ENCODE measurements at places on chromosomes 12 and 14.
A peak's percentile ranks its signal among the peaks of the same experiment; 100 is the strongest.

DNA sequence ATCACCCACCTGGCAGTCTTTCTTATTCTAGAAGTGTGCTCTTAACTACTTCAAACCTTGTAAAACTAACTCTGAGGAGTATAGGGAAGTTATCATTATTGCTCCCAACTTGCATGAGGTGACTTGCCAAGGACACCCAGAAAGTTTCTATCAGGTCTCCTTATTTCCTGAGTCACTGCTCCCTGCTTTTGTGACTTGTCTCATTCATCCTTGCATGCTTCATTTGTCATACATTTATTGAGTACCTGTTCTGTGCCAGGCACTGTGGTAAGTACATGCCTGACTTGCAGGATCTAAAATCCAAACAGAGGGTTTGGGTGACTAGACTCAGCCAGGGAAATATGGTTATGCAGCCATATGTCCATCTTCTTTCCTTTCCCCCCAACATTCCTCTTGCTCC lies 25.5 kb downstream of the CFAP251 start:
- DNase-seq: no peak

DNA sequence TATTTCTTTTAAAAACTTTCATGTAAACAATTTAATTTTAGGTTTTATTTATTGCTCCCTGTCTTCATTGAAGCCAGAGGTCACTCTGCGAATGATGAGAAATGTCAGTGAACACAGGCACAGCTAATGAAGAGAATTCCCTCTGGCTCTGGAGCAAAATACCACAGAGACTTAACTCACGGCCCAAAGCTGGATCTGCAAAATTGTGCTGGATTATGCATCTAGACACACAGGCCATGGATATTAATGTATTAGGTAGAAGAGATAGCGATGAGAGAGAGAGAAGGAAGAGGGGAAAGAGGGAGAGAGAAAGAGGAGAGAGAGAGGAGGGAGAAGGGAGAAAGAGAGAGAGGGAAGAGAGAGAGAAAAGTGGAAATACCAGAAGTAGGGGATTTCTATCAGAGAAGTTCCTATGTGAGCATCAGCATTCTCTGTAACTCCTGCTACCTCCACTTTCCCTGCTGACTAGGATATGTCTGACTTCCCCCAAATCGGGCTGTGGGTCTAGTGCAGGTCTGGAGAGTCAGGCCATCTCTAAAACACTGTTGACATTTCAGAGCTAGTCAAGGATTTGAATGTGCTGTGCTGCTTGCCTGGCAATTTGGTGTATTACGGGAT lies 3.7 kb downstream of the ARHGDIB start:
- no peak for DNase-seq

- peak; percentile 54 for DNase-seq
Observed at GRCh38 chr14:61860294-61860918, 98.2 kb downstream of the SNAPC1 start.

DNA sequence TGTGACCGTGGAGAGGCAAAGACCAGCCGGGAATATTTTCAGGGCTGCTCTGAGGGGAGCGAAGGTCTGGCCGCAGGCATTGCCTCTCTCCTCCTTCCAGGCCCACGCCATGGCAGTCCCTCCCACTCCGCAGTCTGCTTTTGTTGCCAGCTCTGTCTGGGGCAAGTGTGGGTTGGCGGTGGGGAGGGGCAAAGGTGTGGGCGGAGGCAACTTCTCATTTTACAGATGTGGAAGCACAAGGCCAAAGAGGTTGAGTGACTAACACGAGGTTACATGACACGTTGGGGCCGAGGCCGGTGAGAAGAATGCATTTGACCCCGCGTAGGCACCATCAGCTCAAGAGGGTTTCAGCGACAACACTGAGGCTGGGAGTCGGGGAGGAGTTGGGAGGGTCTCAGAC lies 6.1 kb upstream of the FAIM2 start:
- DNase-seq: no peak

GRCh38 chr14:104865631-104866441 lies 768 bp downstream of the CEP170B start:
- DNase-seq: peak; percentile 20

- DNase-seq: no peak
Observed at GRCh38 chr12:468671-469389, 9.1 kb downstream of the B4GALNT3 start.

- DNase-seq: no peak
Observed at GRCh38 chr12:50120953-50121352, 8.9 kb downstream of the COX14 start.

DNA sequence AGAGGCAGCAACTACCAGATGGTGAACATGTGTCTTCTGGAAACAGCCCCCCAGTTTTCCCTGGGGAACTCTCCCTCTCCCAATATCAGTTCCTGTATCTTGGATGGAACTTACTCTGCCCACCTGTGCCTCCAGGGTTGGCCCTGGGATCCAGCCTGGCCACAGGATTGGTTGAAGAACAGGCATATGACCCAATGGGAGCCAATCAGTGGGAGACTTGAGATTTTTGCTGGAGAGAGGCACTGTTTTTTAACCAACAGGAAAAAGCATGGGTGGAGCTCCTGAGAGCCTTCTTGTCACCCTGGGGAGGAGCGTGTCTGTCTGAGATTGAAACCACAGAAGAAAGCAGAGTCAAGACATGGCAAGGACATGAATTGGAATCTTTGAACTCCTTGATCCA lies 33.6 kb upstream of the COX6A1 start:
- DNase-seq: no peak

- peak; percentile 15 for DNase-seq
Observed at GRCh38 chr12:75722714-75723200, 211.3 kb upstream of the KRR1 start.

DNA sequence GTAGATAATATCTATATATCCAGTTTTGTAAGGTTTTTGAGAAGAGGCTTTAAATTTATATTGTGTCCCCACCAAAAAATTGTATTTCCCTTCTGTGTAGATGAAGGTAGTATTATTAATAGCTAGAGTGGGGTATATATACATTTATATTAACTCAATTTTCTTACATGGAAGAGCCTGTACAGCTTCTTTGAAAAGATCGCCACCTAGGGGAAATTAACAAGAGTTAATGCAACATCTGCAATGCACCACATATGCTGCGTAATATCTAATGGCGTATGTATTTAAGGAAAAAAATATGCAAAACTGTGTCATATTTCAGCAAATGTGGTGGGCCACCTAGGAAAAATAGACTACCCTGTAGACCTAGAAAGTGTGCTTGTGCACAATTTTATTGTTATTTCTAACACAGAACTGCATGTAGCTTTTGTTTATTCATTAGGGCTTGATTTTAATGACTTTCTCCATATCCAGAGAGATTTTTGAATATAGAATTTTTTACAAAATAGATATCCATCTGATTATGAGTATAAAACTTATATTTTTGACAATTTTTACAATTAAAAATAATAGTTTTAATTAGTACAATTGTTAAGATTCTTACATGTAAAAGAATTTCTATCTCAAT lies 14.0 kb downstream of the CCER1 start:
- no peak for DNase-seq

- no peak for DNase-seq
Observed at GRCh38 chr14:89957791-89958190, 2.1 kb downstream of the TDP1 start.

GRCh38 chr14:103550451-103551337 lies 11.8 kb downstream of the BAG5 start:
- DNase-seq: no peak

- DNase-seq: no peak
Observed at GRCh38 chr14:52154992-52155650, 86.3 kb upstream of the NID2 start.

- DNase-seq: no peak
Observed at GRCh38 chr14:99909513-99910064, 116.4 kb downstream of the EML1 start.

- no peak for DNase-seq
Observed at GRCh38 chr12:10716704-10717315, 6.3 kb downstream of the YBX3 start.

DNA sequence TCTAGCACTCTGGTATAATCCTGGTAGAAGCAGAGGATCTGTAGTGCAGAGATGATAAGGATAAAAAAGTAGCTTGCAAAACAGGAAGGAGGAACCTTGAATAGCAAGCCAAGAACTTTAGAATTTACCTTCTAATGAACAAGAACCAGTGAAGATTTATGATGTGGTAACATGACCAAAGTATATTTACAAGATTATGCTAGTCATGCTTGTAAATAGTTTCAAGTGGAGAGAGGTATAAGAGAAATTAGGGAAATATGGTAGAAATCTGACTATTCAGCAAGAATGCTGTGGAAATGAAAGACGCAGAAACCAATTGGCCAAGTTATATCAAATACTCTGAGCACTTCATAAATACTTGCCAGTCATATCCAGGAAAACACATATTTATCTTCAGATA lies 47.8 kb downstream of the ERGIC2 start:
- no peak for DNase-seq

DNA sequence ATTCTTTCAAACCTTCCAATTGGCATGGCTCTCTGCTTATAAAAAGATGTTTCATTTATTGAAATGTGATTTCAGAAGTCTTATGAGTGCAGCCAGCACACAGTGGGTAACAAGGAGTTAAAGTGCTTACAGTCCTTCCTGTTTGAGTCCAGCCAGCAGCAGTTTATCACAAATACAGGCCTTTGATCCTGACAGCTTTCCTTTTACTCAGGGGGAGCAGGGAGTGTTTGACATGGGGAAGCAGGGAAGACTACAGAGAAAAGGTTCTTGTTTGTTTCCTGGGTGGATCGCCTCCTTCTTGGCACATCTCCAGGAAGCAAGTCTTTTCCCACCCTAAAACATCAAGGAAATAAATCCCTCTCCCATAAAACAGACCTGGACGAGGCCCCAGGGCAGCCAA lies 216.1 kb downstream of the MSRB3 start:
- no peak for DNase-seq

DNA sequence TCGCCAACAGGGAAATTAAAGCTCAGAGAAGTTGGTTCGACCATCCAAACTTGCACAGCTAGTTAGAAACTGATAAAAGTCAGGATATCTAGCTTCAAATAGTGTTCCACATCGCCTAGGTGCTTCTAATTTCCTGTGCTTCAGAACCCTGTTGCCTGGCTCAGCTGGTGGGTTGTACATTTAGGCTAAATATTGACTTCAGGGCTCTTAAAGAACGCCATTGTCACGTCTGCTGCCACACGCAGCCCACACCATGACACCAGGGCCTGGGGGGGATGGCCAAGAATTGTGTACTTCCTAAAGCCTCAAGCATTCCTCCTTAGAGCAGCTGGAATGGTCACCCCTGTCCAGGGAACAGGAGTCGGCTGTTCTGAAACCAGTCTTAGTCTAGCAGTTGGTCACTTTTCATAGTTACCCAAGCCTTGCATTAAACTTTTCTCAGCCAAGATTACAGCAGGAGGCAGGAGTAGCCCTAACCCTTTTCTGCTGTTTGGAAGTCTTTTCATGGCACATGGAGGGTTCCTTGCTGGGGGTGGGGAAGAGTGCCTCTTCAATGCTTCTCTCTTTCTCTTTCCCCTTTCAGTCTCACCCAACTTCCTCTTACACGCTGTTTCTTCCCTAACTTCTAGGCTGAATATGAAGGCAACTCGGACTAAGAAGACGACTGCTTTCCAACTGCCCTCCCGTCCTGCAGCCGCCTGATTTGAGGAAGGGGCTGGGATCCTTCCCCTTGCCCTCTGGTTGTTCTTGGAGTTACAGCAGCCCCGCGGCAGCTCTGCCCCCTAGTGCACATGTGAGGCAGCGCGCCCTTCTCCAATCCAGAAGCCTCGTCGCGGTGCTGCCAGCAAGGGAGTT lies 17.1 kb downstream of the FOS start:
- peak; percentile 76 for DNase-seq

DNA sequence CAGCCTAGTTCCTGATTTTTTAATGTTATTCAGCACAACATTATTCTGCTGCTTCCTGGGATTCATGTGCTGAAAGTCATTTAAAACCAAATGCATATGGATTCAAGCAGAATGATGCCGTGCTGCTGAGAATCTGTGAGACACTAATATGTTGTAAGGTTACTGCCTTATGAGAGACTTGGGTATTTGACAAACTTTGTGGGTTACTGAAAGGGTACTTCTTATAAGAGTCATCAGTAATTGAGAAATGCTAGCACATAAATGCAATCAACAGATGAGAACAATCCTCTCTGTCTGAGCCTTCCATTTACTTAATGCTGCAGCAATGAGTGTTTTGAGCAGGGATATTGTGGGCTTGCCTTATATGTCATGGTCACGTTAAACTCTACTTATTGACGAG lies 175.7 kb downstream of the NPAS3 start:
- DNase-seq: no peak

GRCh38 chr14:89435492-89435891 lies 18.5 kb upstream of the FOXN3 start:
- DNase-seq: no peak

GRCh38 chr12:98575013-98575412 lies 18.5 kb upstream of the SLC25A3 start:
- no peak for DNase-seq

GRCh38 chr14:81219759-81220579 lies 790 bp downstream of the GTF2A1 start:
- peak; percentile 40 for DNase-seq

GRCh38 chr12:78494911-78495310 lies 369.7 kb upstream of the SYT1 start:
- DNase-seq: no peak

DNA sequence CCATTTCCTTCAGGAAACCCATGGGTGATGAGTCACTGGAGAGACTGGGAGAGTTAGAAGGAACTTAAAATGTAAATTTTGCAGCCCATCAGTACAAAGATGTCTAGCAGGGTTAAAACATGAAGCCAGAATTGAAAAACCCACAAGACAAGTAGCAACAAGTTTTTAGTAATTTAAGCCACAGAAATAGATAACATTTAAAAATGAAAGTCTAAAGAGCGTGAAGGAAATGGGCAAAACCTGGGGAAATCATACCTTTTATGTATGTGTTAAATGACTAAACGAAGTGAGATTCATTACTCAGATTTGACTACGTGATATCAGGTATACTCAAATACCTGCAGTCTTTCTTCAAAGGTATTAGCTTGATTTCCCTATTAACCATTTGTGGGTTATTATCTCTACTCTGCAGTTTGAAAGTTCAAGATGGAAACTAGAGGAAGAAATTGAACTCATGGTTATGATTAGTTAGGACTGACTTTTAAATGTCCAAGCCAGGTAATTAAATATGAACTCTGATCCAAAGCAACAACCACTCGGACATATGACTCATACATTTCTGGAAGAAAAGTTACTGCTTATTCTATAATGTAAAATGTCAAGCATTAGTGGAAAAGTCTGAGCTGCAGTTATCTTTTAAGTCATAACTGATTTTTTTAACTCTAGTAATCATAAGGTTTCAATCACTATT lies 84.1 kb downstream of the ITPR2 start:
- DNase-seq: no peak

All from activated CD4-positive, alpha-beta T cell treated with anti-CD3 and anti-CD28 coated beads, Interleukin-2, amount 50 U/mL, for 1 hour (primary cell).